Urinary bladder (tissue), 4 donors: ENCODE measurements at places on chromosomes 5 and 9. TPM values are rescaled to one million over a fixed set of nuclear protein-coding genes. Genes with fewer than 3 reads are reported as not detected.

DNA sequence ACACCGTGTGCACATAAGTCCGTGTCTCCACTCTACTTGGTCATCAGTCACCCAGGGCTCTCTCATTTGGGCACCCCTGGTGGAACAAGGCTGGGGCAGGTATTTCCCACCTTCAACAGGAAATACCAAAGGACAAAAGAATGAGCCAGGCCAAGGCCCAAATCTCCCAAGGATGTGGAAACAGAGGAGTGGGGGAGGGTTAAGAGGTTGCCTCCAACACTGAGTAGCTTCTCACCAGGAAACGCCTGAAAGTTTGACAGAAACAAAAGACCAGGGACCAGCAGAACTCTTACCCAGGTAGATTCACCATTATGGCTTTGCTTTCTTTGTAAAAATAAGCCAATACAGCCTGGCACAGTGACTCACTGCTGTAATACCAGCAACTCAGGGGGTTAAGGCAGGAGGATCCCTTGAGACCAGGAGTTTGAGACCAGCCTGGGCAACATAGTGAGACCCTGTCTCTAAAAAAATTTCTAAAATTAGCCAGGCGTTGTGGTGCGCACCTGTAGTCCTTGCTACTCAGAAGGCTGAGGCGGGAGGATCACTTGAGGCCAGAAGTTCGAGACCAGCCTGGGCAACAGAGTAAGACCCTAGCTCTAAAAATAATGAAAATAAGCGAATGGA, 12.7 kb downstream of the SLC1A3 start:
- DNase-seq, result no peak

DNA sequence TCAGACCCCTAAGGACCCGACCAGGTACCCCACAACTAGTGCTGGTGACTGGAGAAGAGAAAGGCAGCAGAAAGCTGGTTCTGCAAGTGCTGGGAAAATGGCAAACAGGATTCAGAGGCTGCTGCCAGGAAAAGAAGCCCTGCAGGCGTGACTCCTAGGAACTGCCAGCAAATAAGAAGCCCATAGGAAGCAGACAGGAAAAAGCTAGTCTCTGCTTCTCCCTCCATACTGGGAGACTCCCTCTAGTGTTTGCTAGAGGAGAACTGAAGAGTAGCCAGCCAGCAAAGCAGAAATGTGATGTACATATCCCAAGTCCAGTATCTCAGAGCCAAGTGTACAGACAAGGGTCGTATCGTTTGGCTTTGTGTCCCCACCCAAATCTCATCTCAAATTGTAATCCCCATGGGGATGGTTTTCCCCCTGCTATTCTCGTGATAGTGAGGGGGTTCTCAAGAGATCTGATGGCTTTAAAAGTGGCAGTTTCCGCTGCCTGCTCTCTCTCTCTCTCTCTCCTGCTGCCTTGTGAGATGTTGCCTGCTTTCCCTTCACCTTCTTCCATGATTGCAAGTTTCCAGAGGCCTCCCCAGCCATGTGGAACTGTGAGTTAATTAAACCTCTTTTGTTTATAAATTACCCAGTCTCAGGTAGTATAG, 38.1 kb upstream of the TUSC1 start:
- DNase-seq, result no peak

GRCh38 chr5:115720888-115721287, 95.1 kb upstream of the TMED7 start:
- no peak for DNase-seq

DNA sequence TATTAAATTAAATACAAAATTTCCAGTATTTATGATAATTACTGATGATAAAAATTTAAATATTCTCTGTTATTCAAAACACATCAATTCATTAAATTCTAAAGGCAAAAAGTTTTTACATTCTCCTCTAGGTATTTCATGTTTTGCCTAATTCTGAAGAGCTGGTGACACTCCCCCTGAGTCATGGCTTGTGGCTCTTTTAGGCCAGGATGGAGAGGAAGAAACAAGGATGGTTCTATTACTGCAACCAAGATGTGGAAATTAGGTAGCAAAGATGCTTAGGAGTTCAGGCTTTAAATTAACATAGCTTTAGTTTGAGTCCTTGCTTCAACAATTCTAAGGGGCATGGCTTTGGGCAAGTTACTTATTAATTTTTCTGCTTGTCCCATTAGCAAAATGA, 1295.8 kb downstream of the EFNA5 start:
- no peak for DNase-seq

- DNase-seq, result no peak
These were observed 3.8 kb downstream of the TCF7 start for GRCh38 chr5:134118212-134118835.

- no peak for DNase-seq
These were observed 3.4 kb downstream of the GARNL3 start for GRCh38 chr9:127267793-127268525.

GRCh38 chr9:6955251-6955921, 197.6 kb downstream of the KDM4C start:
- DNase-seq, result no peak

DNA sequence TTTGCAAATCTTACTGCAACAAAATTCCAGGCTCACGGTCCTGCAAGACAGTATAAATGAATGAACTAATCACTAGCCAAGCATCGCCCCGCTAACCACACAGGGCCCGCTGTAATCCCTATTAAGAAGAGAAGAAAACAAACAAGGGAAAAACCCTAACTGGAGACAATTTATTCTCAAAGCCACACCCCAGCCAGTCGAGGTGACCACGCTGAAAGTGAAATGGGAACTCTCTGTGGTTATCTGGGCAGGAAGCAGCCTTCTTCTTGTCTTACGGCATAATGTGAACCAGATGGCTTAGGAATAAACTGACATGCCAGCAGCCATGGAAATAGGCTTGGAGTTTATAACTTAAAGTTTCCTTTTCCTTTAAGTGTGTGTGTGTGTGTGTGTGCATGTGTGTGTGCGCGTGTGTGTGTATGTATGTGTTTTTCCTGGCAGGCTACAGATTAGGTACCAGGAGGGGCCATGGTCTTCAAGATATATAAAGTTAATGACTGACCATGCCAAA, 120.2 kb downstream of the SEMA6A start:
- DNase-seq, result peak; percentile 39

GRCh38 chr5:21711866-21712758, 1141.0 kb downstream of the CDH12 start:
- DNase-seq, result no peak

DNA sequence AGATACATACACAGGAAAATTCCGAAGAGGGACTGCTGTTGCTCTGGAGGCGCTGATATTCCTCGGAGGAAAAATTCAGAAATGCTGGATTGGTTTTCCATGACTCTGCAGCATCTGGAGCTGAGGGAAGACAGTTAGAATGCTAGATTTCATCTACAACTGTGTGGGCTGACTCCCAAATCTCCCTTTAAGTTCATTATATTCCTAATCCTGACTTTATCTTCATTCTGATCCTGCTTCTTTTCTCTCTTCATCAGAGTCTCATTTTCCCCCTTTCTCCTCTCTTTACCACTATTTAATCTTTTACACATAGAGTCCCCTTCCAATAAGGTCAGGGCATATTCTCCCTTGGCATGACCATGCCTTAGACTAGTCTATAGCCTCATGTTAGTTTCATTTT, at the start of gene OR1N1:
Gene OR1N1 (minus strand): TSS at position 101 of the 400 bp plus-strand sequence. CDS start 0 bp downstream, at position 101.
- DNase-seq, result no peak

DNA sequence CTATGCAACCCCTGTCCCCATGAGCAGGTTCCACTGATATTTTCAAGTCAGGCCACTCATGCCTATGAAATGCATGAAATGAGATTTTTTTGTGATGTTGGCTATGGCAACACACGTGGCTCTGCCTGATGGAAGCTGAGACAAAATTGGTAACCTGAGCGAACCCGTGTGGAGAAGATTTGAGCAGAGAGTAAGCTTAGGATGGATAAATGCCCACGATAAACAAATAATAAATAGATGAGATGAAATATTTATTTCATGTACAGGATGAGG, 153.4 kb upstream of the IER5L start:
- DNase-seq, result no peak

- DNase-seq, result no peak
These were observed 98.6 kb upstream of the ADAMTS19 start for GRCh38 chr5:129361441-129362025.

DNA sequence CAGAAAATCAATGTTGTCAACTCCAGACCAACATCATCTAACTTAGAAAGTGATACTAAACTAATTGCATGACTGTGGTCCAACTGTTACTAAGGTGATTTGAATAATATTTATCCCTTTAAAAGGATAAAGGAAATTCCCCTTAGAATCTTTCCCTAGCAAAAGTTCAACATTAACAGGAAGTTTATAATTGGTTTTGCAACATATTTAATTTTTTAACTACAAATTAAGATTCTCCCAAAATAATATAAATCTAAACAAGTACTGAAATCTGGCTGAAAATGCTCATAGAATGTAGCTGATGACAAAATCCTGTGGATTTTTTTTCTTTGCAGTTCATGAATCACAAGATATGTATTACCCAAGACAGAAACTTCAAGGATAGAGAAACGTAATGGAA, 151.4 kb downstream of the LPAR1 start:
- no peak for DNase-seq

GRCh38 chr9:35929453-35929718, 20.1 kb downstream of the SPAAR start:
- DNase-seq, result no peak

- no peak for DNase-seq
These were observed 13.1 kb downstream of the SH3RF2 start for GRCh38 chr5:145949474-145949873.

GRCh38 chr5:113038714-113039113, 62.1 kb downstream of the DCP2 start:
- no peak for DNase-seq

GRCh38 chr9:100129772-100130171, 30.7 kb downstream of the INVS start:
- no peak for DNase-seq

DNA sequence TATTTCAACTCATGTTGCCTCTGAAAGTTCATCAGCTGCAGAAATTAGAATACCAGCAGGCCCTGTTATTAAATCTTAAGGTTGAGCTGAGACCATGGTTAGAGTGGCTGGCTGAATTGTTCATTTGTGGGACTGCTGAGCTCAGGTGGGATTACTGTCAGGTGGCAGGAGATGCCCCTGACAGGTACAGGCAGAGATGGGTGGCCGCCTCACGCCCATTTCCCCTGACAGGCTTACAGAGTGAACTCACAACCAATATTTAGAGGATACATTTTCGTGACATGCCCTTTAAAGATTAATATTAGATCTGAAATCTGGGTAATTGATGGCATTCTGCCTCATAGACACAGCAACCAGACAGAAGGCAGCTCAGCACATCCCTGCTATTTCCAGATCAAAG, 136.0 kb downstream of the MVB12B start:
- no peak for DNase-seq

DNA sequence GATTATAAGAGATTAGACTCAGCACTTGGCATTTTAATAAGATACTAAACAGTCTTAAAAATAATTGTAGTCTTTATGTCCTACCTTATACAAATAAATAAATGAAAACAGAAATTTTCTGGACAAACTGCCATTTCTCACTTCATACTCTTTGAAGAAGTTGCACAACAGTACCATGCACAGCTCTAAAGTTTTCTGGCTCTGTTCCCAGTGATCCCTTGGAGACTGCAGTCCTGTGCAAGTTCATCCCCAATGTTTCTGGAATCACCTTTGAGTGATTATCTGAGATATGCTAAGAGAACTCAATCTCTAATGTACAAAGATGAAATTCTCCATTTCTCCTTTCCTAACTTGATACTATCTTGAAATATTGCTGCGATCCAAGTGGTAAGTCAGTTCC, 330.4 kb upstream of the EDIL3 start:
- DNase-seq, result no peak

DNA sequence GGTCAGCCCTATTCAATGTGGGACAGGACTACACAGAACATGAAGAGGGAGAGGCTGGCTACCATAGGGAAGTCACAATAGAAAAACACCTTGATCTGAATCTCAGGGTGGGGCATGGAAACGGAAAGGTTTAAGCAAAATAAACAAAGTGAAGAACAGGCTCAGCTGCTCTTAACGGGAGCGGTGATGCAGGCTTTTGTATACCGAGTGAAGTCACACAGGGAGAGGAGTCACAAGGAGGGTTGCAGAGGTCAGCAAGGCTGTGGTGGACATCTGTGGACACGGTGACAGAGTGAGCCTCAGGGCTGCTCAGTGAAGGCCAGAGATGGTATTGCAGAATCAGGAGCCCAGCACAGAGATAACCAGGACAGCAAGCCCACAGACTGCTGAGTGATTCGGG, 30.6 kb upstream of the SEMA4D start:
- DNase-seq, result peak; percentile 20

- no peak for DNase-seq
These were observed 22.6 kb downstream of the CLPTM1L start for GRCh38 chr5:1322036-1322900.

- no peak for DNase-seq
These were observed 1.6 kb downstream of the GTF3C4 start for GRCh38 chr9:132671620-132672412.

- DNase-seq, result peak; percentile 71
These were observed 196.2 kb downstream of the DTWD2 start for GRCh38 chr5:118791926-118792734.

DNA sequence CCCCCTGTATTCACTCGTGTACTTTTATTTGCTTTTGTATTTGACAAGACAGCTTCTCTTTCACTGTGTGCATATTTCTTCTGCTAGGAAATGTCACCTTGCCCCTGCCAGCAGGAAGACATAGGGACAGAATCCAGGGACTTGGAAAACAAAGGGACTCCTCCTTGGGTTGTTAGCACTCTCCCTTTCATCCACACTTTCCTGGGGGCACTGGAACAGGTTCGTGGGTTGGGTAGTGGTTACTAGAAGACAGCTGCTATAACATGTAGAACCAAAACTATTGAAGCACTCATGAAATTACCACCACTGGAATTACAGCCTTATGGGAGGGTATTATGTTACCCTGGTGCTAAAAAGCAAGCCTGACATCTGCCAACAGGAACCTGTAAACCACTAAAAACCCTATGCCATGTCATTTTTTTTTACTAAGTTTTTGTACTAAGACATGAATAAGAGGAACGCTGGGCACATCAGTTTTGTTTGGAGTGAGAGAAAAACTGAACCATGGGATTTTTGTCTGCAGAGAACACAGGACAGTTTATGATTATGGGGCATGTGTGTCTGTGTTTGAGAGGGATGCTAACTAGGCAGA, 4.7 kb upstream of the CCL28 start:
- DNase-seq, result no peak

S1PR3 gene
- 47.8 TPM for total RNA-seq

PFN3 gene
- total RNA-seq, result not detected

ASPN gene
- 298 TPM for total RNA-seq

BHMT gene
- 11.6 TPM for total RNA-seq

PTGES gene
- 18.0 TPM for total RNA-seq

NOXA1 gene
- total RNA-seq, result 0.90 TPM

CCDC152 gene
- 3.3 TPM for total RNA-seq

CD274 gene
- 2.4 TPM for total RNA-seq

OR1J2 gene
- total RNA-seq, result not detected

CBY3 gene
- not detected for total RNA-seq

ARL14EPL gene
- total RNA-seq, result not detected

PCDHGA4 gene
- total RNA-seq, result 5.8 TPM

MCC gene
- total RNA-seq, result 60.7 TPM

CAMK2A gene
- 1.8 TPM for total RNA-seq

SHISAL2B gene
- total RNA-seq, result not detected

ANXA2R gene
- total RNA-seq, result 3.5 TPM

PCDHGB4 gene
- total RNA-seq, result 11.7 TPM
